Naive thymus-derived CD4-positive, alpha-beta T cell (primary cell): ENCODE measurements at places on chromosomes 6 and 20.

DNA sequence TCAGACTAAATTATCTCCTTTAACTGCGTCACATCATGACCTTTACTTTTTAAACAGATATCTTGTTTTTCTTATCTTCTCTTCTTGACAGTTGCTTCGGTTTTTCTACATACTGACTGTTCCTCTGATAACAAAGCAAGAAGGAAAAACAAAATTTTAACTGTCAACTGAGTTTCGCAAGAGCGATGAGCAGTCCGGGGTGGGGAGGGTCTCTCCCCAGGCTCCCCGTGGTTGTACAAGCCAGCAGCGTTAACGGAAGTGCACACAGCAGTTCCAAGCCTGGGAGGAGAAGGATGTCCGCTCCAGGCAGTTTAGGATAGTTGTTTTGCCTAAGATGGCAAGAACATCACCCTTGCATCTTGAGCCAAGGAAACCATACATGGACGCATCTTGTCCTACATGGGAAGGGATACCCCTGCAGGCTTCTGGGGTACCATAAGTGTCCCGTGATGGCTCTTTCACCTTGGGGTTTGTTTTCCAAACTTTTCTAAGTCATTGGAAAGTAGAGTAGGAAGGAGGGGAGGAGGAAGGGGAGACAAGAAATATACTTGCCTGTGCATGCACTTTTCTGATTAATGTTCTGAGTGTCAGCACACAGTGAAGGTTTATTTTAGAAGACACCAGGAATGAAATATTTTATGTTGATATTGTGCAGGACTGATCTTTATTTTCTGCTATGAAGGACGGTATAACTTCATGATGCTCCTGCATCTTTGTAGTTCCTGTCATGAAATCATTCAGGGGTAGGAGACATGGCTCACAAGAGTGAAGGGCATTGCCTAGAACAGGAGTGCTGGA lies 20.8 kb downstream of the SLC24A3 start:
- DNase-seq: no peak

DNA sequence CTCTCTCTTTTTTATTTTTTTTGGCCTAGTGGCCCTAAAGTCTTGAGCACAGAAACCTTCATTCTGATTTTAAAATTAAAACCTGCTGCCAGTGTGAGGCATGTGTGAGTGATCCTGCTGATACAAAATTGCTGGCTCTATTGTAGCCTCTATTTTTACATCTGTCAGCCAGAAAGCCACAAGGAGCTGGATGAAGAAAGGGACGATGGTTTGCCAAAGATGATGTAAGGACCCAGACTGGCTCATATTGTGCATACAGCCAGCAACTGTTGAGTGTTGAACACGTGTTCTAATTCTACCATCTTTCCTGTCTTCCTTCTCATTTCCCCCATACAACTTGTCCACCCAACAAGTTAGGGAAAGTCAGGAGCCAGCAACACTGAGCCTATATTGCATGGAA lies 40.8 kb upstream of the ATXN1 start:
- no peak for DNase-seq

DNA sequence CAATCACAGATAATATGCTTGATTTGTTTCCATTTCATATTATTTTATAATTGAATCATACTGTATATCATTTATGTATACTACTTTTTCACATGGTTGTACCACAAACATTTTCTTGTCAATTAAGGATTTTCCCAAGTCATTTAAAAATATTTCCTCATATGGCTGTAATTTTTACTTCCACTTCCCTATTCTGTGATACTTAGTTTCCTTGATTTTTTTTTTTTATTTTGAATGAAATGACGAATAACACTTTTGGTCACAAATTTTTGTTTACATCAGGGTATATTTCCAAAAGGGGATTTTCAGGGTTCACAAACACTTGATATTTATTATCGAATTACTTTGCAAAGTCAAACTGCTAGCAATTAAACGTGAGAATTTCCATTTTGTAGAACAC lies 515.6 kb downstream of the KIF16B start:
- DNase-seq: no peak

GRCh38 chr6:128727500-128727899 lies 155.4 kb upstream of the LAMA2 start:
- DNase-seq: no peak

DNA sequence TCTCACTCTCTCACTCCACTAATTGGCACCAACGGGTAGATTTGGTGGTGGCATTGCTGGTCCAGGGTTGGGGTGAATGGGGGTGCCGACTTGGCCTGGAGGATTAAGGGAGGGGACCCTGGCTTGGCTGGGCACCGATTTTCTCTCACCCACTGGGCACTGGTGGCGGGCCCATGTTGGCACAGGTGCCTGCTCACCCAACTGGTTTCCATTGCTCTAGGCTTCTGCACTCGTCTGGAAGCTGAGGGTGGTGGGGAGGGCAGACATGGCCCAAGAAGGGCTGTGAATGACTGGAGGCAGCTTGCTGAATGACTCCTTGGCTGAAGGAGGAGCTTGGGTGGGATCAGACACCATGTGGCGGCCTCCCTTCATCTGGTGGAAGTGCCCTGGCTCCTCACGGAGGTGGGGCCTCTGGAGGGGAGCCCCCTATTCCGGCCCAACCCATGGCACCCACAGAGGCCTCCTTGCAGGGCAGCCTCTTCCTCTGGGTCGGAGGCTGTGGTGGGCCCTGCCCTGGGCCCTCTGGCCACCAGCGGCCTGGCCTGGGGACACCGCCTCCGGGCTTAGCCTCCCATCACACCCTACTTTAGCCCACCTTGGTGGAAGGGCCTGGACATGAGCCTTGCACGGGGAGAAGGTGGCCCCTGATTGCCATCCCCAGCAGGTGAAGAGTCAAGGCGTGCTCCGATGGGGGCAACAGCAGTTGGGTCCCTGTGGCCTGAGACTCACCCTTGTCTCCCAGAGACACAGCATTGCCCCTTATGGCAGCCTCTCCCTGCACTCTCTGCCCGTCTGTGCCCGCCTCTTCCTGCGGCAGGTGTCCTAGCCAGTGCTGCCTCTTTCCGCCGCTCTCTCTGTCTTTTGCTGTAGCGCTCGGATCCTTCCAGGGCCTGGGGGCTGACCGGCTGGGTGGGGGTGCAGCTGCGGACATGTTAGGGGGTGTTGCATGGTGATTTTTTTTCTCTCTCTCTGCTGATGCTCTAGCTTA lies 11.2 kb downstream of the VEGFA start:
- no peak for DNase-seq

GRCh38 chr6:146805546-146806325 lies 207.0 kb downstream of the ADGB start:
- no peak for DNase-seq

- DNase-seq: no peak
These were observed 327.3 kb upstream of the NOX3 start for GRCh38 chr6:155782739-155783459.

DNA sequence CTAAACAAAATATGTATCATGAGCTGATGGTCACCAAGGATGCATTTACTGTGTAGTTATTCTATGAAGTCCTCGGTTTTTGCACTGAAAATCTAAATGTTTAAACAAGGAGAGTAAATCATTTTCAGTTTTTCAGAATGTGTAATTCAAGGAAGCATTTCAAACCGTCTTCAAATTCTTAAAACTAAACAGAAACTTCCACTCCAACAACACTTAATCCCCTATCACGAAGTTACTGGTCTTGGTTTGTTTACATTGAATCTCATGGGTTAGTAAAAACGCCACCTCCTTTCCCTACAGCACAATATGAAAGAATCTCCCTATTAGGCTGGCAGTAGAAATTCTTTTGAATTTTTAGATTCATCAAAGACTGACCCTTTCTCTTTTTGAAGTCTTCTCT lies 192.9 kb downstream of the AIG1 start:
- no peak for DNase-seq

GRCh38 chr20:61728786-61729770 lies 336.6 kb downstream of the TAF4 start:
- no peak for DNase-seq

DNA sequence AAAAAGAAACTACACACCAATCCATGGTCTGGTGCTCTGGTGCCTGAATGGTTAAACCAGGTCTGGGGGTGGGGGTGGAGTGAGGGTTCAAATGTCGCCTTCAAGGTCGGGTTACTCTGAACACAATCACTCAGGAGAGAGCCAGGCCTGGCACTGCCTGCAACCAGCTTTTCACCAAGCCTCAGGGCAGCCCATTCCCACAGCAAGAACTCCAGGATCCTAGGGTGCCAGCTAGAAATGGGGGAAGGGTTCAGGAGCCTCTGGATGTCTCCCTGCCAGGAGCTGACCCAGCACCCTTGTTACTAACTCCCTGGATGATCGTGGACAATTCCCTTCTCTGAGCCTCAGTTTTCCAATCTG lies 6.7 kb downstream of the SDC4 start:
- no peak for DNase-seq

GRCh38 chr20:58652606-58653294 lies 1.7 kb downstream of the STX16 start:
- DNase-seq: no peak

- DNase-seq: no peak
These were observed 24.4 kb downstream of the PLCB1 start for GRCh38 chr20:8156235-8157079.

GRCh38 chr6:53038141-53038540 lies 27.1 kb upstream of the FBXO9 start:
- no peak for DNase-seq

GRCh38 chr20:9838378-9839295 lies at the start of gene PAK5:
TSS of gene PAK5 (minus strand) at chr20:9839076. CDS start at chr20:9644328, 194,748 bp downstream.
- DNase-seq: no peak

- DNase-seq: no peak
These were observed 207.7 kb upstream of the MAN1A1 start for GRCh38 chr6:119557239-119557638.

DNA sequence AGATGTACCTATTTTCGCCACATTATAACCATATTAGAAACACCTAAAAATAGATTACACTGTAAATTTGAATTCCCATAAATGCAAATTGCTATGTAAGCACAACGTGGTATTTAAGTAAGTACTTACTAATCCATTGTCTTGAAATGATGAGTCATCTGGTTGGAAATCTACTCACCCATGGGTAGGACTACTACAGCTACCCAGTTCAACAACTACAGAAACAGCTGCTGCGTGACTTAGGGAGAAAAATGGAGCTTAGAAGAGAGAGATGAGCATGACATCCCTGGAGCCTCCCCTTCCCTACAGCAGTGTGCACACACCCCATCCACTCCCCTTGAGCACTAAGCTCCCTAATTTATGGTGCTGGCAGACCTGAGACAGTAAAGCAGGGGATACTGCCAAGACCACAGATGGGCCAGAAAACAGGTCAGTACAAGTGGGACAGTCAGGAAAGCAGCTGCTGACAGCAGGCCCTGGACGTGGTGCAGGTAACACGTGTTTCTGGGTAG lies 26.9 kb downstream of the RRAGD start:
- DNase-seq: no peak
